HFFc6 (cell line): ENCODE measurements at places on chromosomes 5 and 9.

- DNase-seq, result no peak
These were observed 217.6 kb downstream of the NFIB start for GRCh38 chr9:14096258-14096922.

- DNase-seq, result no peak
These were observed 94.2 kb upstream of the MVB12B start for GRCh38 chr9:126232461-126232860.

DNA sequence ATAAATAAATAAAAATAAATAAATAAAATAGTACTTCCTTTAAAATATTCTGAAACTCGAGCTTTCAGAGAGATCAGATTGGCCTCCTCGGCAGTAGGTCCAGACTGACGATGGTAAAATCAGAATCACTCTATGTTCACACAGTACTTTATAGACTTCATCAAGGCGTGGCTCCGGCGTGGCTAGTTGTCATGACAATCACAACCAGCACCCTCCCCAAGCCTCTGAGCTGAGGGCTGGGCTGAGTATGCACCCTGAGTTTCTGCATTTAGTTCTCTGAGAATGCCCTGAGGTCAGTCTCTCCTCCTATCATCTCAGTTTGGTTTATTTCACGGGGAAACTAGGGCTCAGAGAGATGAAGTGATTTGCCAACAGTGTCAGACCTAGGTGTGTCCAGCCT, 43.3 kb upstream of the BARHL1 start:
- no peak for DNase-seq

GRCh38 chr9:36906492-36906891, 127.6 kb downstream of the PAX5 start:
- DNase-seq, result no peak

DNA sequence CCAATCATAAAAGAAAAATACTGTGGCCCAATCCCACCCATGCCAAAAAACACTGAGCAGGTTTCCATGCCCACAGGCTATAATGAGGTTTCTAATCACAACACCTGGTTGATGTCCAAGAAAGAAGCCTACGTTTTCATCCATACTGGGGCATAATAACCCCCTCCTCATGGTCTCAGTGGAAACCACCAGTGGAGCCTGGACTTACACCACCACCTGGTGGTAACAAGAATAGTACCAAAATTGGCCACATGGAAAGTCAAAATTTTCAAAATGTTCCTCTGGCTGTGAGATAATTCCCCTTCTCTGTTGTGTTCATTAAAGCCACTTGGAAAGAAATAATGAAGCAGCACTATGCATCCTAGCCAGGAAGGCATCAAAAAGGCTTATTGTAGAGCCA, 687.3 kb upstream of the ST8SIA4 start:
- DNase-seq, result no peak

GRCh38 chr9:72382405-72382804, 17.4 kb upstream of the ZFAND5 start:
- DNase-seq, result peak; percentile 18

DNA sequence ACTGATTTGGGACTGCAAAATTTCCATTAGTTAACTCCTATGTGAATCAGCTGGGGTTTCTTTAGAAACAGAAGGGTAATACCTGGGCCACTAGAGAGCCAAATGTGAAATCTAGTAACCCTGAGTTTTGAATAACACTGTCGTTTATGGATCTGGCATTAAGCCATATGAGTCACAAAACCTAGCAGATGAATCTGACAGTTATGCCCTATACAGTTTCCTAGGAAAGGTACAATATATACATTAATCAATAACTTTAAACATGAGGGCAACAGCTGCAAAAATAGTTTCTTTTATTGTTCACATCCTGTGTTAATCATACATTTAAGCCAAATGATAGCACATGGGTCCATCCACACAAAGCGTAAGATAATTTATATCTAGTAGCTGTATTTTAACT, 56.9 kb downstream of the PAM start:
- peak; percentile 46 for DNase-seq

- DNase-seq, result no peak
These were observed 45.6 kb upstream of the IL17B start for GRCh38 chr5:149424371-149425315.

DNA sequence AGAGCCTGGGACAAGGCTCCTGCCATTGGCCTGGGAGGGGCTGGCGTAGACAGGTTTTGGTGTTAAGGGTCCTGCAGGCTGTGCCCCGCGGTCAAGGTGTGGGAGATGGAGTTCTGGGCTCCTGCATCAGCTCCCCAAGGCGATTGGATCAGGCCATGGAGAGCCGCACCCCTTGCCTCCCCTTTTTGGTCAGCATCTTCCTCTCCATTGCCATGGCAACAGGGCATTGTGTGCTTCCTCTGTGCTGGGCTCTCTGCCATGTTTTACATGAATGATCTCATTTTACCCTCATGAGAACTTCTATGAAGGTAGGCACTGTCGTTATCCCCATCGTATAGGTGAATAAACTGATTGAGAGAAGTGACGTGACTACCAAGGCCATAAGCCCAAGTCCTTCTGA, 344.3 kb upstream of the CLINT1 start:
- DNase-seq, result no peak

DNA sequence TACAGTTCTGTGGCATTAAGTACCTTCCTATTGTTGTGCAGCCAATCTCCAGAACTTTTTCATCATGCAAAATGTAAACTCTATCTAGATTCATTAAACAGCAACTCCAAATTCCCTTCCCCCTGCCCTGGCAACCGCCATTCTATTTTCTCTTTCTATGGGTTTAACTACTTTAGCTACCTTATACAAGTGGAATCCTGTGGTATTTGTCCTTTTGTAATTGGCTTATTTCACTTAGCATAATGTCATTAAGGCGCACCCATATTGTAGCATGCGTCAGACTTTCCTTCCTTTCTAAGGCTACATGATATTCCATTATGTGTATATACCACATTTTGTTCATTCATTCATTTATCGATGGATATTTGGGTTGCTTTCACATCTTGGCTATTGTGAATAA, 142.4 kb downstream of the CAAP1 start:
- DNase-seq, result no peak

DNA sequence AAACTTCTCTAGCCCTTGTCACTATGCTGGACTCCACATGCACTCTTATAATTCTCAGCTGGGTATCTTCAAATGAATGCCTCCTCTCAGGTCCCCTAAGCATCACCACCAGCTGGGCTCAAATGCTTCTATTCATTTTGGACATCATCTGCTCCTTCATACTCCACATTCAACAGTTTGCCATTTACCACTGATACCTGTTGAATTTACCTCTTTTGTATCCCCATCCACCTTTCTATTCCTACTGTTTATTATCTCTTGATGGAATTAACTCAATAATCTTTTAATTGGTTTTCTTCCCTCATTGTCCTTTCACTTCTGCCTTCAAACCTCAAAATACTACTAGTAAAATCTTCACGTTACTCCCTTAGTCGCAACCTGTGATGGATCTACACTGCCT, 14.5 kb downstream of the RANBP6 start:
- no peak for DNase-seq

- peak; percentile 53 for DNase-seq
These were observed 136.9 kb upstream of the FBN2 start for GRCh38 chr5:128674837-128675446.

- no peak for DNase-seq
These were observed 206.9 kb downstream of the ZSWIM6 start for GRCh38 chr5:61538722-61539501.

- no peak for DNase-seq
These were observed 49.0 kb upstream of the RAPGEF6 start for GRCh38 chr5:131684051-131684450.

GRCh38 chr9:134375011-134375390, 48.7 kb downstream of the RXRA start:
- no peak for DNase-seq

DNA sequence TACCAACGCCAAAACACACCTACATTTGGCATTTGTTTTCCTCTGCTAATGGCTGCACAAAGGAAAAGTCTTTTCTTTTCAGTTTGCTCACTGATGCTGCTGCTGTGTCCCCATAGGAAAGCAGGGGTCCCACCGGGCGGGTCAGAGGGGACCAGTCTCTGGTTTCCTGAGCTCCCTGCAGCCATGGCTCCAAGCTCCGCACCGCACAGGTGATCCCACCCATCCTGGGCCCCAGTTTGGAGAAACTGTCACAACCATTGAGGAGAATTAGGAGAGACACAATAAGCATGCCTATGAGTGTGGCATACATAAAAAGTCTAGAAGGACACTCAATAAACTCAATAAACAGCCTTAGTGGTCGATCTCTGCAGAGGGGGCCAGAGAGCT, 19.9 kb downstream of the MED10 start:
- no peak for DNase-seq

- no peak for DNase-seq
These were observed 32.1 kb downstream of the FGD3 start for GRCh38 chr9:92979283-92980056.

- no peak for DNase-seq
These were observed 601.5 kb downstream of the ANXA1 start for GRCh38 chr9:73753171-73753570.

GRCh38 chr5:82050955-82051354, 79.1 kb downstream of the ATG10 start:
- no peak for DNase-seq

DNA sequence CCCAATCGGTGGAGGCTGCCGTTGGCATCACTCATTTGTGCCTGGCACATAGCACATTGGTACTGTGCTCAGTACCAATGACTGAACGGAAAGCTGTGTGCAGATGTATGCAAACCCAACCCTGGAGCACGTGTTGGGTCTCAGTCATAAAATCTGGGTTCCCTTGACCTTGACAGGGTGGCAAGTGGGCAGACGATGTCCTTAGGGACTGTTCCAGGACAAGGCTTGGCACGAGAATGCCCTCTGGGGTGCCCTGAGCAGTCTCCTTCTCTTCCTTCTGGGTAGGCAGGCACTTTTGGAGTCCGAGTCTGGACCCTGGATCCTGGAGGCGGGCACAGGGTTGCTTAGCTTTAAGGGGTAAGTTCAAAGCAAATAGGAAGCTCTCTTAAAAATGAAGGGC, 75.8 kb downstream of the MACROH2A1 start:
- DNase-seq, result no peak

DNA sequence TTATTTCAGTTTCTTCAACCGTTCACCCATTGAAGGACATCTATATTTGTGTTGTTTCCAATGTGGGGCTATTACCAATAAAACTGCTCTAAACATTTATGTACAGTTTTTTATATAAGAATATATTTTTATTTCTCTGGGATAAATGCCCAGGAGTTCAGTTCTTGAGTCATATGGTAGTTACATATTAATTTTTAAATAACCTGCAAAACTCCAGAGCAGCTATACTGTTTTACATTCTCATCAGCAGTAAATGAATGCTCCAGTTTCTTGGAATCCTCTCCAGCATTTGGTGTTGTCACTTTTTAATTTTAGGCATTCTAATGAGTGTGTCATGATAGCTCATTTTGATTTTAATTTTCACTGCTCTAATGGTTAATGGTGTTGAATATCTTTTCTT, 36.2 kb downstream of the CDK7 start:
- no peak for DNase-seq

- no peak for DNase-seq
These were observed 94.8 kb upstream of the SMARCA2 start for GRCh38 chr9:1920386-1920785.

GRCh38 chr9:36399980-36400331, at the start of gene RNF38:
TSS of gene RNF38 (minus strand) at chr9:36400269. CDS start at chr9:36400108, 161 bp downstream.
- DNase-seq, result no peak

DNA sequence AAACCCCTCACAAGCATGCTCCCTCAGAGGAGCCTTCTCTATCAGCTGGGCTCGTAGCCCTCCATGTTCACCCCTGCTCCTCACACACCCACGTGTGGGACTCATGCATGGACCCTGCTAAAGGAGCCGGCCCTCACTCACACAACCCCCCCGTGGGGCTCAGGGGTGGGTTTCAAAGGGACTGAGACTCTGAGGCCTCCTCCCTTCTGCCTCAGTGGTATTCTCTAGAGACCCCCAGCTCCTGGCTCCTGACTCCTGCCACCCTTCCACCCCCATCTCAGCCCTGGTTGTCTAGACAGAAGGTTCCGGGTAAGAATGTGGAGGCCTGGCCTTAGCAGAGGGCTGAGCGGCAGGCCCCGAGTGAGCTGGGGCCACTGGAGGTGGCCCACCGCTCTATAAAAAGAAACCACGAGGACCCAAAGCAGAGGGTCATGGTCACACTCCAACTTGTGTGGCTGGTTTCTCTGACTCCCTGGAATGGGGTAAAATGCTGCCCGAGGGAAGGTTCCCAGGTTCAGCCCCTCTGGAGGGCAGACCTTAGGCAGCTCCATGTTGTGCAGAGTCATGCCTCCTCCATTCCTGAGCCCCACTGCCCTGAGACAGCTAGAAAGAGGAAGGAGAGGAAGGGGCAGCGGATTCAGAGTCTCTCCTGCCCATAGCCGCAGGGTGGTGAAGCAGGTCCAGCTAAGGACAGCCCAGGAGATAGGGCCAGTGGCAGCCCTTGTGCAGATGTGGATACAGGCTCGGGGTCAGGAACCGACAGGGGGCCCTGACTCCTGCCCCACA, 10.8 kb downstream of the SEPTIN8 start:
- no peak for DNase-seq

DNA sequence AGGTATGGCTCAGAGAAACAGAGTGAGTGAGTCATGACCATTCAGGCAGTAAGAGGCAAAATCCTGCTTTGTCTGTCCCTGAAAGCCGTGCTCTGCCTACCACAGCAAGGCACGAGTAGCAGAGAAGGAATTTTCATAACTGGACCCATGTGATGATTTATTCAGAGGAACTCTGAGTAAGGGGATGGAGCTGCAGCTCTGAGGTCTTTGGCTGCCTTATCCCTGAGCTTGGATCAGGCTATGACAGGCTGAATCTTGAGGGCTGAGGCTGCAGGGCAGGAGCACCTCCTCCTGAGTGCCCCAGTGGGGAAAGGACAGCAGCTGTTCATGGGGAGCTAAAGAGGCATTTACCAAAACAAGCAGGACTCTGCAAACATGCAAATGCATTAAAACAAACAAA, 183.4 kb downstream of the PAPPA start:
- peak; percentile 54 for DNase-seq

DNA sequence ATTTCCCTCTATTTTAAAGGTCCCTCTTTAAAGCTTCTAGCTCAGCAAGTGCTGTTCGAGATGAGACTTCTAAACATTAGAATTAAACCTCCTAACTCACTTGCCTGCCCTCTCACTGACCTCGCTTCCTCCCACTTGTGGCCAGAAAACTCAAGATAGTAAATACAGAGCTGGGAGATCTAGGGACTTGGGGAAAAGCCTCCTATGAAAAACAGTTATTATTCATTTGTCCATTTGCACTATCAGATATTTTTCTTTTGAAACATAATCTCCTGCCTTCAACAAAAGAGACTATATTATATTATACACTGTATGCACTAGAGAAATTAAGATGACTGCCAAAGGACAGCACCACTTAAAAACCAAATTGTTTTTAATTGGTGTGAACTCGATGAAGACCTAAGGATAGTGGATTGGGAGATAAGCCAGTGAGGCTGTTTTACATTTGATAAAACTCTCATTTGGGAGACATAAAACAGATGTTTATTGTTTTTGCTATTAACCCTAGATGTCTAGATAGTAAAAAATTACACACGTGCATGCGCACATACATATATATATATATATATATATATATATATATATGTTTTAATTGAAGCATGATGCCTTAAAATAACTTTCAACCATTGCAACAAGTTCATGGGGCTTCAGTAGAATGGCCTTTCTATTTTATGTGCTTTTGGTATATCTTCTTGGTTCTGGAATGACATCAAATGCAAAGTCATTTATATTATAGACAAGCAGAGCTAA, 229.4 kb downstream of the ADAMTSL1 start:
- DNase-seq, result no peak

- DNase-seq, result peak; percentile 95
These were observed 63.7 kb downstream of the MLLT3 start for GRCh38 chr9:20558566-20559016.

- DNase-seq, result peak; percentile 43
These were observed 1.9 kb upstream of the CRB2 start for GRCh38 chr9:123353984-123354591.
